ENCODE measurements at places on chromosomes 2 and 18.

GRCh38 chr2:43345391-43345813 lies 119.0 kb upstream of the ZFP36L2 start:
- DNase-seq, result no peak

DNA sequence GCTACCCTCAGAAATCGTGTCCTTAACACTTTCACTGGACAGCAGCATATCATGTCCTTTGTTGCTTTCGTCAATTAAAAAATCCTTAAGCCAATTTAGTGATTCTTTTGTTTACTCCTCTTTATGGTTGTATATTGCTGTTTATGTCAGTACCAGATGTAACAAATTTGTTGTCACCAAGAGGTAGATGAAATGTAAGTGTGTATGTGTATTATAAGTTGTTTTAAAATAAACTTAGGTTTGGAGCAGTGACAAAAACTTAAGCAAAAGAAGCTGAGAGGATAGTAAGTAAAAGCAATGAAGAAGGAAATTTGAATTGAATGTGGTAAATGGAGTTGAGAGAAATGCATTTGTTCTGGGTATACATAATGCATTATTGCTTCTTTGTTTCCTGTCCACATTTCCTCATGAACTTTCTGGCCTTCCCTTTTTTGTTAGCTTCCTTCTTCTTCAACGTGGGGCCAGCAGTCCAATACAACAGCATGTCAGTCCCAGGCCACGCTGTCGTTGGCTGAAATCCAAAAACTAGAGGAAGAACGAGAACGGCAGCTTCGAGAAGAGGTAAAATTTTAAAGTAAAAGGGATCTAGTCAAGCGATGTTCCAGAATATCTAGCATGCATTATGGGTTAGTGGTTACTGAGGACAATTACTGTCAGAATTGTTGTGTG lies 30.5 kb upstream of the SNORC start:
- DNase-seq, result no peak

- no peak for DNase-seq
These were observed 153.7 kb downstream of the SOX11 start for GRCh38 chr2:5845798-5846330.

DNA sequence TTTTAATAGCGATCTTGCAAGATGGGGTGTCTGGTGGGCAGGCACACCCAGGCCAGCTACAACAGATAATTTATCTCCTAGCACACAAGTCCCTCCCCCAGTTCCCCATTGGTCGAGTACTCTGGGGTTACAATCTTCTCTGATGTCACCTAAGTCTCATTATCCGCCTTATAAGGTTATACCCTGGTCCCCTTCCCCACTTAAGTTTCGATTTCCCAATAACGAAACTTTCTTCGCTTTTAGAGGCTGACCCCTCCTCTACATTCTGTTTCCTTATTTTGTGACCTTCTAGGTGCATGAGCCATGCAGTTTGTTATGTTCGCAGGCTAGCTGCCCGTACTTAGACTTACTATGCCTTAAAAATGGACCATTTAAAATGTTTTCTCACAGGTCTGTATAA lies 180.1 kb downstream of the CAPN13 start:
- no peak for DNase-seq
